ENCODE measurements at places on chromosomes 16 and 17. TPM values are rescaled to one million over a fixed set of nuclear protein-coding genes. Genes with fewer than 3 reads are reported as not detected.

DNA sequence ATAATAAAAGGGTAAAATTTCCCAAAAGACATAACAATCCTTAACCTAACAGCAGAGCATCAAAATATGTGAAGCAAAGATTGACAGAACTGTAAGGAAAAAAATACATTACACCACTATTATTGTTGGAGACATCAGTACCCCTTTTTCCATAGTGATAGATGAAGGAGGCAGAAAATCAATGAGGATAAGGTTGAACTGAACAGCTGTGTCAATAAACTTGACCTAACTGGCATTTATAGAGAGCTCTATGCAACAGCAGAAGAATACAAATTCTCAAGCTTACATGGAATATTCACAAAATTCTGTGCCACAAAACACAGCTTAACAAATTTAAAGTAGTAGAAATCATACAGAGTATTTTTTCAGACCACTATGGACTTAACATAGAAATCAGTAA, 195.0 kb upstream of the ELAC2 start:
- H3K36me3 ChIP-seq: no peaks in the 10 kb centered on the region
- H3K4me3 ChIP-seq: no peak overlapping the region
- H3K27me3 ChIP-seq: no peaks in the 10 kb centered on the region
- H3K27ac ChIP-seq: no peak overlapping the region
- H3K4me1 ChIP-seq: no peaks in the 10 kb centered on the region

Gene KRT33B
- not detected for total RNA-seq

Gene MAPT
- 0.64 TPM for total RNA-seq

- peak overlapping the region; percentile 99 for H3K27ac ChIP-seq
- H3K27me3 ChIP-seq: peaks cover 2% of the 10 kb centered on the region
- H3K4me1 ChIP-seq: peaks cover 16% of the 10 kb centered on the region
- DNase-seq: peak; percentile 31
Observed at GRCh38 chr17:67718325-67718941, 697 bp downstream of the NOL11 start.

DNA sequence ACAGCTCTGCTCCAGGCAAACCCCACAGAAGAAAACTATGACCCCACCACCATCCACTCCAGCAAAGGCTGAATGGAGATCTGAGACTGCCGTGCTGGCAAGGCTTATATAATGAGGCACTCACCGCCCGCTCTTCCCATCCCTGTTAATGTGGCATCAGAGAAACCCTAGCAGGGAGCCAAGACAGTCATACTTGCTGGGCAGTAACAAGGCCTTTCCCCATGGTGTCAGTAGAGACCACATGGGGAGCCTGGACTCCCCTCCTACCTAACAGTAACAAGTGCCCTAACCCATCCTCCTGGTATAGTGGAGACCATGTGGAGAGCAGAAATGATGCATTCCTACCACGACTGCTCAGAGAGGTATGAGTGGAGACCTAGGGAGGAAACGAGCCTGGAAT, 235.2 kb downstream of the C16orf78 start:
- no peak for DNase-seq
- H3K27ac ChIP-seq: no peak overlapping the region
- no peaks in the 10 kb centered on the region for H3K36me3 ChIP-seq
- no peaks in the 10 kb centered on the region for H3K4me1 ChIP-seq
- no peak overlapping the region for H3K4me3 ChIP-seq
- peaks cover 9% of the 10 kb centered on the region for H3K27me3 ChIP-seq

Gene ADORA2B
- 1.5 TPM for total RNA-seq

GRCh38 chr16:57711346-57711745, 16.7 kb downstream of the DRC7 start:
- no peak overlapping the region for H3K27ac ChIP-seq
- H3K36me3 ChIP-seq: no peaks in the 10 kb centered on the region
- no peak for DNase-seq
- H3K4me1 ChIP-seq: no peaks in the 10 kb centered on the region
- peaks cover 26% of the 10 kb centered on the region for H3K27me3 ChIP-seq
- H3K4me3 ChIP-seq: no peak overlapping the region

Gene AGRP
- total RNA-seq: not detected

DNA sequence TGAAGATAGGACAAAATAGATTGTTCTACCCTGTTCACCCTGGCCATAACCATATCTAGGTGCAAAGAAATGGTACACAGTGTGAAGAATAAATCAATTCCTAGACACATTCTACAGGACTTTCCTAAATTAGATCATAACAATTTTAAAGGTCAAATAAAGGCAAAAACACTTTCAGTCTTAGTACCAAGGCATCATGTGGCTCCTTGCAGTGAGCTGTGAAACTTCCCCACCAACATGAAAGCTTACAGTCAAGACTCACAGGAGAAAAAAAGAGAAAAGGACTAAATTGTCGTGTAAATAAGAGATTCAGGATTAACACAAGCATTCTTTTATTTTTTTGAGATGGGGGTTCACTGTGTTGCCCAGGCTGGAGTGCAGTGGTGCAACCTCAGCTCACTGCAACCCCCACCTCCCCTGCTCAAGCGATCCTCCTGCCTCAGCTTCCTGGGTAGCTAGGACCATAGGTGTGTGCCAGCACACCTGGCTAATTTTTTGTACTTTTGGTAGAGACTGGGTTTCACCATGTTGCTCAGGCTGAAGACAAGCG, 14.2 kb downstream of the NSMCE1 start:
- no peak for DNase-seq
- H3K4me3 ChIP-seq: peak overlapping the region; percentile 71
- H3K4me1 ChIP-seq: peaks cover 82% of the 10 kb centered on the region
- H3K27ac ChIP-seq: peak overlapping the region; percentile 88

DNA sequence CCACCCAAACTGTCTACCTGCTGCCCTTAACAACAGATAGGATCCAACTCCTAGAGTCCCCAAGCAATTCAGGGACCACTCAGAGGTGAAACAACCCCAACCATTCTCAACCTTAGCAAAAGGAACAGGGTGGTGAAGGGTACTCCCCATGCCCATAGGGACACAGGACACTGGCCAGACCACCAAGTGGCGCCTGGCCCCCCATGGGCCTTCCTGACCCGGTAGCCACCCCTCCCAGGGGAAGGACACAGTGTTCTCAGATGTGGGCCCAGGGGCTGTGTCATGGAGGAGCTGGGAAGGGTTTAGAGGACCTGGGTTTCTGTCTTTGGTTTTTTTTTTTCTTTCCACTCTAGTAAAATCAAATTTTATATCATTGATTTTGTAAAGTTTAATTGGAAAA, 9.7 kb upstream of the SLC25A39 start:
- H3K27me3 ChIP-seq: peaks cover 6% of the 10 kb centered on the region
- no peak for DNase-seq

Gene KRTAP3-2
- not detected for total RNA-seq

Gene ZPBP2
- not detected for total RNA-seq

Gene GRB7
- 0.64 TPM for total RNA-seq

- DNase-seq: no peak
- no peaks in the 10 kb centered on the region for H3K36me3 ChIP-seq
- no peak overlapping the region for H3K4me3 ChIP-seq
- no peak overlapping the region for H3K27ac ChIP-seq
- H3K27me3 ChIP-seq: peaks cover 3% of the 10 kb centered on the region
Observed at GRCh38 chr17:33152783-33153182, 140.3 kb downstream of the ASIC2 start.

DNA sequence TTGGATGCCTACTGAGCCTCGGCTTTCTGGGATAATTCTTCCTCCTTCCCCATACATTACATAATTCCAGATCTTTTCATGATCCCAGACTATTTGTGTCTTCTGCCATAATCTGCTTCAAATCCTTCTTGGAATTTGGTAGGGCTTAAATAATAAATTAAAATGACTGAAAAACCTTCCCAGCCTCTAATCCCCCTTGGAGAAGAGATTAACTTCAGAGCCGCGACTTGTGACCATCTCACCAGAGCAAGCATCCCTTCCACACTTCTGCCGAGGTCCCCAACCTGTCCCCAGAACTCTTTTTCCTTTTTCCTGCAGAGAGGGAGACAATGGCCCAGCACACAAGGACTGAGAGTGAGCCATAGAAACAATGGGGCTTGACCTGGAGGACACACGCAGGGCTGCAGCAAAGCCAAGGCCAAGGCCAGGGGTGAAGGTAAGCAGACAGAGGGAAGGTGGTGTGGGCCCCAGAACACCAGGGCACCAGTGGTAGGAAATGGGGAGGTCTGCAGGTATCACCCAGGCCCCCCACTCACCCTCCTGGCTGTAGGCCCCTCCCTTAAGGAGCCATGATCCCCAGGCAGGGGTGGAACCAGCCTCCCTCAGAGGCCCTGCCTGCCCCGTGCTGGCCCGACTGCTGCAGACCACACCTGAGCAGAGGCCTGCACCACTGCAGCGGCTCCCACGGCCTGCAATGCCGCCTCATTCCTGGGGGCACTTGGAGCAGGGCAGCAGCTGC, 9.6 kb upstream of the BCAR1 start:
- no peak for DNase-seq
- no peaks in the 10 kb centered on the region for H3K4me1 ChIP-seq
- H3K36me3 ChIP-seq: no peaks in the 10 kb centered on the region
- H3K27ac ChIP-seq: no peak overlapping the region
- H3K27me3 ChIP-seq: peaks cover 28% of the 10 kb centered on the region

Gene DHRS11
- 15.9 TPM for total RNA-seq

Gene UMOD
- not detected for total RNA-seq

DNA sequence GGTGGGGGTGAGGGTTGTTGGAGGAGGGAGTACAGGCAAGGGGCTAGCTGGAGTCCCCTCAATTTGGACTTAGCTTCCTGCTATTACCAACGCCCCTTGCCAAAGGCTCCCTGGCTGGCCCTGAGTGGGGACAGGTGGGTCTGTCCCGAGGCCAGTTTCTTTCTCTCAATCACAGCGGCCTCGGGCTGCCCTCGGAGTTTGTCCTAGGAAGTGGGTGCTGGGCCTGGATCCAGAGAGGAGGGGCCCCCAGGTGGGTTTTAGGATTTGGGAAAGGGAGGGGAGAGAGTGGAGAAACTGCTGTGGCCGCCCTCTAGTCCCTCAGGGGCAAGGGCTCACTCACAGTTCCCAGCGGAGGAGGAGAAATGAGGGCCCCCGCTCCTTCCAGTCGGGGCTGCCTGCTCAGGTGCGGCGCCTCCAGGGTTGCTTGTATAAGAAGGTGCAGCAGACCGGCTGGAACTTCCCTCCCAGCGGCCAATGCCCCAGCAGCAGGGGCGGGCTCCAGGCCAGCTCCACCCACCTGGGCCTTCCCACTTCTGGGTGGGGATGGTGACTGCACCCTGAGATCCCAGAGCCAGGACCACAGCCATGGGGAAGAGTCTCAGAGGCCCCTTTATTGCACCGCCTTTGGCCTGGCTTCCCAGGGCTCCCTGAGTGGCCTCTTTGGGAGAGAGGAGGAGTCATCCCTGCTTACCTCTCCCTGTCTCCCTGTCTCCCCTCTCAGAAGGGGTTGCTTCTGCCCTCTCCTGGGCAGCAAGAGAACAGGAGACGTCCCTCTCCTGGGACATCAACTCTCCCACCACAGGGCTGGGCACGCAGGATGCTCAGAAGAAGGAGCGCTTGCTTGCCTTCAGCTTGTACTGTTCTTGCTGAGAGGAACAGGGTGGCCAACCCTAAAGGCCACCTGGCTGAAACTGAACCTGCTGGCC, 112.0 kb upstream of the SMURF2 start:
- DNase-seq: no peak
- no peak overlapping the region for H3K27ac ChIP-seq
- peaks cover 7% of the 10 kb centered on the region for H3K36me3 ChIP-seq
- H3K4me1 ChIP-seq: peaks cover 11% of the 10 kb centered on the region

DNA sequence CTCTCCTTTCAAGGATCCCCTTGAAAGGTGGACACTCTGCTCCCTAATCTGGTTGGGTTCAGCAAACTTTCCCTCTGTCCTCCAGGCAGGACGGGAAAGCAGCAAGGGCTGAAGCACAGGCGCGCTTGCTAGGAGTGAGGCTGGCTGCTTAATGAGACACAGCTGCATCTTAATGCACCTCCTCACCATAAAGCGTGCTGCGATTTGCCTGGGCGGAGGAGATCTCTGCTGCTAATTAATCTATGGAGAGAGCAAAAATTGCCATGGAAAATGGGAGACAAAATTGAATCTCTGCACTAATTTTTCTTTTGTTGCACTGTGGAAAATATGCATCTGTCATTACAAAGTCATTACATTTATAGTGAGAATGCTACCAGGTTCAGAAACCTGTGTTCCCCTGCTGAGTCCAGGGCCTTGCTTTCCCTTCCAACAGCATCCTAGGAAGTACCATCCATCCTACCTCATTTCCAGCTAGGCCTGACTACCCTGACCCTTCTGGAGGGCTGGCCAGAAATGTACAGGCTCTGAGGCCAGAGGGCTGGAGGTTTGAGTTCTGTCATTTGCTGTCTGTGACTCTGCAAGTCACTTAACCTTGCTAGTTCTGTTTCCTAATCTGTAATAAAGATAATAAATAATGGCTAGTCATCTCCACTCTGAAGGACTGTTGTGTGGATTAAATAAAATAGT, 43.5 kb upstream of the BCAR1 start:
- H3K36me3 ChIP-seq: peaks cover 33% of the 10 kb centered on the region
- no peaks in the 10 kb centered on the region for H3K4me1 ChIP-seq
- peaks cover 2% of the 10 kb centered on the region for H3K27me3 ChIP-seq
- no peak overlapping the region for H3K4me3 ChIP-seq
- no peak for DNase-seq

- H3K27me3 ChIP-seq: no peaks in the 10 kb centered on the region
- H3K4me1 ChIP-seq: no peaks in the 10 kb centered on the region
- H3K36me3 ChIP-seq: peaks cover 12% of the 10 kb centered on the region
- DNase-seq: no peak
Observed at GRCh38 chr16:4390266-4391260, 18.9 kb downstream of the VASN start.

DNA sequence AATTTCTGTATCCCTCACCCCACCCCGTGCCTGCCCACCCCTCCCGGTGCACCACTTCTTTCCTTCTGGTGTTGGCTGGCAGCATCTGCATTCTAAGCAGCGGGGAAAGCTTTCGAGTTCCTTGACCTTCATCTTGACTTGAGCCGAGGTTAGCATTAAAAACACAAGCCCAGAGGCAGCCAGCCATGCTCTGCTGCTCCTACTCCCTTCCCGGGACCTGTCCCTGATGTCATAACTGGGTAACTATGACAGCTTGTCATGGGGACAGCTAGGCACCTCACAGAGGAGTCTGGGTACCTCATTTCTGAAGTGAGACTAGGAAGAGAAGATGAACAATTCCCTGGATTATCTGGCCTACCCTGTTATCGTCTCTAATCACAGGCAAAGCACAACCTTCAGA, at the start of gene CFAP97D1:
Gene CFAP97D1, plus strand, starts transcription at position 301 of the 400 bp plus-strand sequence. Its CDS starts 28 bp downstream, at position 329.
- H3K27ac ChIP-seq: no peak within 1 kb of the TSS
- peaks cover 7% of the 10 kb centered on the region for H3K4me1 ChIP-seq
- DNase-seq: no peak
- H3K4me3 ChIP-seq: peak within 1 kb of the TSS; percentile 73
- H3K27me3 ChIP-seq: peaks cover 32% of the 10 kb centered on the region

Gene SLC5A11
- 0.07 TPM for total RNA-seq

GRCh38 chr17:79630821-79631639, 20.2 kb upstream of the RBFOX3 start:
- peaks cover 8% of the 10 kb centered on the region for H3K27me3 ChIP-seq
- no peak overlapping the region for H3K27ac ChIP-seq
- H3K4me3 ChIP-seq: no peak overlapping the region

Measured in activated T-helper 1 cell treated with anti-CD3 and anti-CD28 coated beads, Interleukin-12 subunit alpha, Interleukin-12 subunit beta, Interleukin-2, Interleukin-4 antibody, amounts not matched to agents 30 ng/mL and 10 ng/mL and 1 ng/mL, durations not matched to agents 14 hours and 24 hours and 36 hours (primary cell).